Mucosa of descending colon (tissue), 3 donors: ENCODE measurements at places on chromosomes 5 and 9. TPM values are rescaled to one million over a fixed set of nuclear protein-coding genes. Genes with fewer than 3 reads are reported as not detected.

CYLC2 gene
- not detected for total RNA-seq

NMUR2 gene
- total RNA-seq: not detected

ZNF608 gene
- total RNA-seq: 32.3 TPM

IFNA21 gene
- total RNA-seq: not detected

DNA sequence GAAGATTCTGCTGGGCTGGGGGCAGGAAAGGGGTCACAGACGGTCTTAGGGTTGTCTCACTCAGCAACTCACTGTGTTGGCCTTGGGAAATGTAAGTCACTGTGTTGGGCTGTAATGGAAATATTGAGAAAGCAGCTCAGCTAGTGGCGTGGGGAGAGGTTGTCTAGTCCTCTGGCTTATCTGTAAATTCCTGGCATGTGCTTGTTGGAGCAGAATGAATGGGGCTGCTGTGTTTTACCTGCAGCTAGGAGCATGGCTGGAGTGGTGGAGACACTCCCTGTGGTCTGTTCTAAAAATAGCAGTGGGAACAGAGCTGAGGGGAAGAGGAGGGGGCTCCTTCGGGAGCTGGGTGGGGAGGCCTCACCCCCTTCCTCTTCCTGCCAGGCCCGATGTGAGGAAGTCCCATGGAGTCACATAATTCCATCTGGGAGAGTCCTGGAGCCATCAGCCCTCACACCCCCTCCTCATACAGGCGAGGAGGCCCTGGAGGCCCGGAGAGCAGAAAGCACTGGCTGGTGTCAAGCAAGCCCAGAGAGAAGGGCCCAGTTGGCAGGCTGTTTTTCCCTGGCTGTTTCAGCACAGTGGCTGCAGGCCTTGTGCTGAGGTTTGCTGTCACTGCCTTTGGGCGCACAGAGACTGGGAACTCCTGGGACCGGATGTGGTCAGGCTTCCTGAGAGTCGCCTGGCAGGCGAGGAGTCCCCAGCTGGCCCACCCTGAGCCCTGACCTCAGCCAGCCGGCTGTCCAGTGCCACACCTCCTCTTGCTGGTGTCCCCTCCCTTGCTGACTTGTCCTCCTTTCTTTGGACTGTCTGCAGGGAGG is 84.9 kb downstream of the RGS3 start:
- DNase-seq: peak; percentile 73

DNA sequence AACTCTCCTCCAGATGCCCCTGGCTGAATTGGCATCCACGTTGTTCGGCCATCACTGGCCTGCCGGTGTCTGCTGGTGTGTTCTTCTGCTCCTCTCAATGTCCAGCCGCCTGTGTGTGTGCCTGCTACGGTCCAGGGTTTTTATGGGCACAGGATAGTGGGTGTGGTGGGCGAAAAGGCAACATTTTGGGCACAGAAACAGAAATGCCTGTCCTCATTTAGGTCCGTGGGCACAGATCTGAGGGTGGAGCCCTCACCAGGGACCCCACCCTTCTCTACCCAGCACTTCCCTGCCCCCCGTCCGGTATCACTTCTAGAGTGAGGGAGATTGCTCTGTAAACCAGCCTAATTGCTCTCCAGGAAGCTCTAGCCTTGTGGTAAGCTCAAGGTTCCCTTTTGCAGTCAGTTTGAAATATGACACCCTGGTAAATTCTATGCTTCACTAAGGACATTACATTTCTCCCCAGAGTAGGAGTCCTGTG is 410.1 kb downstream of the MAT2B start:
- peak; percentile 63 for DNase-seq

GRCh38 chr5:58683567-58683966 is 100.7 kb downstream of the RAB3C start:
- no peak for DNase-seq

GRCh38 chr9:84808416-84808815 is 138.9 kb downstream of the NTRK2 start:
- DNase-seq: no peak

DNA sequence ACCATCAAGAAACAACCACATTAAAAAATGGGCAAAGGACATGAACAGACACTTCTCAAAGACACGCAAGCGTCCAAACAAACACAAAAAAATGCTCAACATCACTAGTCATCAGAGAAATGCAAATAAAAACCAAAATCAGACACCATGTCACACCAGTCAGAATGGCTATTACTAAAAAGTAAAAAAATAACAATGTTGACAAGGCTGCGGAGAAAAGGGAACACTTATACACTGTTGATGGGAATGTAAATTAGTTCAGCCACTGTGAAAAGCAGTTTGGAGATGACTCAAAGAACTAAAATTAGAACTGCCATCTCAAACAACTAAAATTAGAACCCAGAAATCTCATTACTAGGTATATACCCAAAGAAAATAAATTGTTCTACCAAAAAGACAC is 80.4 kb downstream of the CAAP1 start:
- DNase-seq: no peak

GRCh38 chr5:107499776-107500175 is 171.0 kb downstream of the EFNA5 start:
- DNase-seq: no peak
